Natural killer cell treated with Interleukin-12 subunit alpha and Interleukin-12 subunit beta and Interleukin-15 and Interleukin-18, amount 100 ng/mL, for 72 hours (primary cell): ENCODE measurements at places on chromosomes 6 and 20.
A peak's percentile ranks its signal among the peaks of the same experiment; 100 is the strongest.

DNA sequence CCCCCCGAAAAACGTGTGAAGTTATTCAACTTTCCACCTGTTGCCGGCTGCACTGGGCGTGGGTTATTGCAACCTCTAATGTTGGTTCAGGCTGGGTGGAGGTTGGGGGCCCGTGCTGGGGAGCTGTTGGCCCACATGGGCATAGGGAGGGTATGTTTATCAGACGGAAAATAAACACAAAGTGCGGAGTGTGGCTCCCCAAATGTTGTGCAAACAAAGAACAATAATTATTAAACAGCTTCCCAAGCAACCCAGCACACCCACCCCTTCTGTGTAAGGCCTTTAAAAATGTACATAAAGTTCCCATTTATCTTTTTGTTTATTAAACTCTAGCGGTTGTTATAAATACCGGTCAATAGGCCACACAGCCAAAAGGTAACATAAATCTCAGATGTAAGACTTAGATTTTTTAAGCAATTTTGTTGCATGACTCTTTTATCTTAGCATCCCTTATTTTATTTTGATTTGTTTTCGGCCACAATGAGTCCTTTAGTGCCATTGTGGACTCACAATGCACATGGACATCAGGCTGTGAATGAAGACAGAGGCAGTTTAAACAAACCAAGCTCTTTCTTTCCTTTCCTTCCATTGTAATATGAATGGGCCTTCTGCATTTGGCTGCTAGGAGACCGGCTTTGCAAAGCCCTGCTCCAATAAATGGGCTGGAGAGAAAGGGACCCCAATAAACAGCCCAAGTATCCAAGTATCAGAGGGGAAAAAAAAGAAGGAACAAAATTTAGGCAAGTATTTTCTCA is 6.9 kb upstream of the DLL1 start:
- H3K27ac ChIP-seq, result no peak overlapping the region
- H3K36me3 ChIP-seq, result peaks cover 5% of the 10 kb centered on the region
- peaks cover 31% of the 10 kb centered on the region for H3K27me3 ChIP-seq
- no peak for DNase-seq
- H3K4me1 ChIP-seq, result peaks cover 6% of the 10 kb centered on the region
- no peak overlapping the region for H3K4me3 ChIP-seq

- DNase-seq, result no peak
- peaks cover 18% of the 10 kb centered on the region for H3K27me3 ChIP-seq
- no peak overlapping the region for H3K27ac ChIP-seq
- no peak overlapping the region for H3K4me3 ChIP-seq
Measured at GRCh38 chr6:31081872-31082271, 30.5 kb downstream of the C6orf15 start.

- no peak overlapping the region for H3K4me3 ChIP-seq
- H3K36me3 ChIP-seq, result no peaks in the 10 kb centered on the region
- H3K27ac ChIP-seq, result no peak overlapping the region
- H3K4me1 ChIP-seq, result no peaks in the 10 kb centered on the region
- DNase-seq, result no peak
Measured at GRCh38 chr6:112802144-112802543, 455.0 kb downstream of the RFPL4B start.

- H3K27ac ChIP-seq, result no peak overlapping the region
- peaks cover 48% of the 10 kb centered on the region for H3K27me3 ChIP-seq
- no peaks in the 10 kb centered on the region for H3K4me1 ChIP-seq
- H3K4me3 ChIP-seq, result no peak overlapping the region
- no peak for DNase-seq
Measured at GRCh38 chr6:107576852-107577251, 86.9 kb downstream of the SOBP start.

- no peaks in the 10 kb centered on the region for H3K36me3 ChIP-seq
- peaks cover 7% of the 10 kb centered on the region for H3K27me3 ChIP-seq
- H3K4me1 ChIP-seq, result peaks cover 22% of the 10 kb centered on the region
- DNase-seq, result no peak
- peak overlapping the region; percentile 60 for H3K27ac ChIP-seq
- H3K4me3 ChIP-seq, result peak overlapping the region; percentile 65
Measured at GRCh38 chr6:15995493-15995892, 133.4 kb upstream of the MYLIP start.
